ENCODE measurements at places on chromosomes 5 and 9.

DNA sequence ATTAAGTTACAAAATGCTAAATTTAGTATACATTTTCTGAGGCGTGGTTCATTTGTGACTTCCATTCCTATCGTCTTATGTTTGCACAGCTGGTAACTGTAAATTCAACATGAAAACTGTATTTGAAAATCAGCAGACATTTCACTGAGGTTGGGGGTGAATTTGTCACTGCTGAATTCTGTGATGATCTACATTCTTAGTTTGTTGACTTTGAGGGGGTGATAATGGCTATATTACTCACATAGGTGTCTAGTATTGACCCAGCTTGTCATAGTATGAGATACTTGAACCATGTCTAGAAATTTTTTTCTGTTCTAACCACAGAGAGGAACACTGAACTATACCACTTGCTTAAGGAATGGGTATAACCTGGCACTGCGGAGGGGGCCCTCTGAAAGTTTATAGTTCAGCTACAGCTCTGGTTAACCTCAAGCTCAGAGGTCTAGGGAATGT, 313.3 kb downstream of the PIK3R1 start:
- no peak for DNase-seq

GRCh38 chr5:124744170-124744971, 2.1 kb downstream of the ZNF608 start:
- DNase-seq, result peak; percentile 58

DNA sequence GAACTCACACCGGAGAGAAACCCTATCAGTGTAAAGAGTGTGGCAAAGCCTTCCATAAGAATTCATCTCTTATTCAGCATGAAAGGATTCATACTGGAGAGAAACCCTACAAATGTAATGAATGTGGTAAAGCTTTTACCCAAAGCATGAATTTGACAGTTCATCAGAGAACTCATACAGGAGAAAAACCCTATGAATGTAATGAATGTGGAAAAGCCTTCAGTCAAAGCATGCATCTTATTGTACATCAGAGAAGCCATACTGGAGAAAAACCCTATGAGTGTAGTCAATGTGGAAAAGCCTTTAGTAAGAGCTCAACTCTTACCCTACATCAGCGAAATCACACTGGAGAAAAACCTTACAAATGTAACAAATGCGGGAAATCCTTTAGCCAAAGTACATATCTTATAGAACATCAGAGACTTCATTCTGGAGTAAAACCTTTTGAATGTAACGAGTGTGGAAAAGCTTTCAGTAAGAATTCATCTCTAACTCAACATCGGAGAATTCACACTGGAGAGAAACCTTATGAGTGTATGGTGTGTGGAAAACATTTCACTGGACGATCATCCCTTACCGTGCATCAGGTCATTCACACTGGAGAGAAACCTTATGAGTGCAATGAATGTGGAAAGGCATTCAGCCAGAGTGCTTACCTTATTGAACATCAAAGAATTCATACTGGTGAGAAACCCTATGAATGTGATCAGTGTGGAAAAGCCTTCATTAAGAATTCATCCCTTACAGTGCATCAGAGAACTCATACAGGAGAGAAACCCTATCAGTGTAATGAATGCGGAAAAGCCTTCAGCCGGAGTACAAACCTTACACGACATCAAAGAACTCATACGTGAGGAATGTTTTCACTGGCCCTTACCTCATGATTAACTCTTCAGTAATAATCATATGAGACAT, 8.9 kb upstream of the ZNF454 start:
- DNase-seq, result no peak

- no peak for DNase-seq
Measured at GRCh38 chr5:151134228-151134627, 23.4 kb downstream of the ANXA6 start.

GRCh38 chr5:102312586-102313370, 16.7 kb upstream of the SLCO4C1 start:
- DNase-seq, result peak; percentile 60

DNA sequence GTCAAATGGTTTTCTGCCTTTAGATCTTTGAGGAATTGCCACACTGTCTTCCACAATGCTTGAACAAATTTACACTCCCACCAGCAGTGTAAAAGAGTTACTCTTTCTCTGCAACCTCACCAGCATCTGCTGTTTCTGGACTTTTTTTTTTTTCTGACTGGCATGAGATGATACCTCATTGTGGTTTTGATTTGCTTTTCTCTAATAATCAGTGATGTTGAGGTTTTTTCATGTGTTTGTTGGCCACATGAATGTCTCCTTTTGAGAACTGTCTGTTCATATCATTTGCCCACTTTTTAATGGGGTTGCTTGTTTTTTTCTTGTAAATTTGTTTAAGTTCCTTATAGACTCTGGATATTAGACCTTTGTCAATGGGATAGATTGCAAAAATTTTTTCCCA, 129.2 kb upstream of the PTGER4 start:
- DNase-seq, result no peak

DNA sequence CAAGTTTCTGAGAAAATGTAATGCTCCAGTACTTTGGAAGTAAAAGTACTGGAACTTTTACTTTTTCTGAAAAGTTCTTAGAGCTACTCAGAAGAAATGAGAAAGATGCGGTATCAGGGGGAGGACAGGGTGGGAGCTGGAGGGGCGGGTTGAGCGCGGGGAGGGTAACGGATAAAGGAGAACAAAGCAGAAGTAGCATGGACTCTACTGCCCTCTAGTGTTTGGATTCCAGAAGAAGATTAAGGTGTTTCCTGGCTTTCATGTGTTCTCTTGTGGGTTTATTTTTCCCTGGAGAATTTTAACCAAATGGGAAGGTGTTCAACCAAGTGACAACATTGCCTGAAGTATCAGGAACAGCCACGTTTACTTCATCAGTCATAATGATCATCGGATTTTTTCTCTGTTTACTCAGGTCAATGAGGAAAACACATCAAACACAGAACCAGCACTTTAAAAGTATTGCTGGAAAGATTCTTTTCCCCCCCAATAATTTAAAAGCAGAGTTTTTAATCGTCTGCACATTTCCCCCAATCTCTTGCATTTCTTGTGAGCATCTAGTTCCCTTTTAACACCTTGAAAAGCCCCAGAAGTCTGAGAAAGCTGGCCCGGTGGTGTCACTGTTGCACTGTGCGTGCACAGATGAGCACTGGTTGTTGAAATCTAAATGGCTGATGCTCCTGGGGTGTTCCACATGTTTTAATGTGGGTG, 190.6 kb downstream of the MPDZ start:
- DNase-seq, result peak; percentile 65

DNA sequence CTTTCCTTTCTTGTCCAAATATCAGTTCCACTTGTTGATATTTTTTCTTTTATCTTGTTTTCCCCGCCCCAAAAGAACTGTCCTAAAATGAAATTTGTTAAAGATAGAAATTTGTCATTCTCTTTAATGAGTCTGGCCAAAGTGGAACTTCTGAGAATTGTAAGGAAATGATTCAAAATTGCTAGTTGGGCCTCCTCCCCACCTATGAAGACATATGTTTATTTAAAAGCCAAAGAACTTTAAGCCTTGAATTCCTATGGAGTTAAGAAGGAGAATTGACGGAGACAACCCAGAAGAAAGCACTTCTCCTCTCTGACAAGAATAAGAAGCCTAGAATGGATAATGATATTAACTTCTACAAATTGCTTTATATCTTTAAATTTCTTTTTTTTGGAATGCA, 59.1 kb upstream of the ALDH1A1 start:
- no peak for DNase-seq

DNA sequence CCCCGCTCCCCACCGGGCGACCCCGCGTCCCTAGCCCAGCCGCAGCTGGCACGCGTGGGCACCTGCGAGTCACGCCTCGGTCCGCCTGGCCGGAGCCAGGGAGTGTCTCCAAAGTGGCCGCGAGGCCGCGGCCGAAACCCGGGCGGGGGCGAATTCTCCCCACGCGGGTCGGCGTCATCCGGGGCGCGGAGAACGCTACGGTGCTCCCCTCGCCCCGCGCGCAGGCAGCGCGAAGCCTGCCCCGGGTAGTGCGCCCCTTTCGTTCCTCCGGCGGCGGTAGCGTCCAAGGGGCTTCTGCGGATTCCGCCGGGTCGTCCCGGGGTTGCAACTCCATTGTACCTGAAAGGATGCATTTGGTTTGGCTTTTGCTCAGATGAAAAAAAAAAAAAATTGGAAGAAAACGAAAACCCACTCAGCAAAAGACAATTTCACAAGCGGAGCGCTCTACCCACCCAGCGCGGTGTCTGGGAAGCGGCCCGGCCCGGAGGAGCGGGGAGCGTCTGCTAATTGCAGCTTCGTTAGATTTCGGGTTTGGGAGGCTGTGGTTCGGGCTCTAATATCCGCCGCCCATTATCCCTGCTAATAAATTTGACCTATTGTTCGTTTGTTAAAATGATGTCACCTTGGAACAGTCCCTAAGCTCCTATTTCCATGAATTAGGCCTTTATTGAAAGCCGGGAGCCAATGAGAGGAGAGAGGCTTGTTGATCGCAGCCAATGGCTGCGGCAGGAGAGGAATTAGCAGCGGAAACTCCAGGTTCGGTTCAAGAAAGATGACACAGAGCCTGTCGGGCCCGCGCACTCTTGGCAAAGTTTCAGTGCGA, at the start of gene TLX3:
Gene TLX3, plus strand, starts transcription at position 796 of the 823 bp plus-strand sequence. CDS start 118 bp downstream, outside the sequence.
- DNase-seq, result peak; percentile 5

GRCh38 chr9:75041041-75041440, 12.9 kb upstream of the CARNMT1 start:
- no peak for DNase-seq

- DNase-seq, result no peak
Measured at GRCh38 chr5:119409235-119409815, 43.0 kb upstream of the HSD17B4 start.

GRCh38 chr5:1483856-1484729, 38.9 kb upstream of the SLC6A3 start:
- DNase-seq, result no peak

GRCh38 chr5:140262221-140262620, 40.7 kb downstream of the PFDN1 start:
- DNase-seq, result no peak

GRCh38 chr5:131413605-131414559, 150.0 kb downstream of the CDC42SE2 start:
- DNase-seq, result no peak

- no peak for DNase-seq
Measured at GRCh38 chr5:179409806-179410205, 64.5 kb upstream of the ADAMTS2 start.

DNA sequence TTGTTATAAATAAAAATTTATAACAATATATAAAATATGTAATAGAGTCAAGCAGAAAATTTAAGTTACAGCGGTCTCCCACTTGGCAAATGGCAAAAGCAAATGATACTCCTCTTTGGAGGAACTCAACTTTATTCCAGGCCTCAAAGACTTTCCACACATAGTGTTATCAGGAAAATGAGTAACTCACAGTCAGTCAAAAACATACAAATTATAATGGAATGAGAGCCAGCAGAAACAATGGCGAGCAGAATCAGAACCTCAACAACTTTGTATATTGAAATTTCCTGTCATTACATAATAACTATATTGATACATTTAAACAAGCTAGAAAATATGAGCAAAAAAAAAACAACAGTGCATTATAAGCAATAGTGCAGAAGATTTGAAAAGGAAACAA, 45.2 kb downstream of the ABLIM3 start:
- no peak for DNase-seq

DNA sequence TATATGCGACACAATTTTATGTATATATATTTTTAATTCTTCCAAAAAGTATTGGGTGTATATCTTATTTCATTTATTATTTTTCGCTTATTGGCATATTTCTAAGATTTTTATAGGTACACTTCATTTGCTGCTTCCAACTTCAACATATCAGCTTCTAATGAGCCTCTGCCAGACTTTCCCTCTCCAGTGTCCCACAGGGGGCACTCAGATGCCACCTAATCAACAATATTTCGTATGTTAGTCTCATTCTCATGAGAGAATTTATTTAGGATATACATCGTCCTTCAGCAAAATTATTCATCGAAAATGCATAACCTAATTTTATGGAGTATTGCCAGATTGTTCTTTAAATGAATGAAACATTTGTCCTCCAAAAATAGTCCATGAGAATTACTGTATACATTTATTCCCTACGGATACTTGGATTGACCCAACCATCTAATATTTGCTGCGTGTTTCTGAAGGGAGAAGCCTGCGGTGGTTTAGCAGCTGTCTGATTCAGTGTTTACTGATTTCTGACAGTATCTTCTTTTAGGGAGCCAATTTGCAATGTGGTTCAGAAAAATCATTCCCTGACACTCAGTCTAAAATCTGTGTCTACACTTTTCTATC, 100.6 kb upstream of the SELENOP start:
- peak; percentile 22 for DNase-seq

DNA sequence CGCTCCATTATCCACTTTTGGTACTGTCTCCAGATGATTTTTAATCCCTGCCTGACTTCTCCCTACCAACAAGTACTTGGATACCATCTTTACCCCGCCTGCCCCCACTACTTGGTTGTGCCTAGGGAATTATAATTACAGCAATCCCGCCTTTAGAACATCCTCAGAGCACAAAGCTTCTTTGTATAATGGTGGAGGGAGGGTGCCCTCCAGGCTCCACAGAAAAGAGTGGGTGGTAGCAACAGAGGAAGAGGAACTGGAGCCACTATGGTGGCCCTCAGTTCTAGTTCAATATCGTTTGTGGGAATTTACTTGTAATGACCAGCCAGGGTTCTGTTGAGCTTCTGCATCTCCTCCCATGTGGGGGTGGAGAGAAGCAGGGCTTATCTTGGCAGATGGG, 79.0 kb upstream of the RNF38 start:
- DNase-seq, result no peak

- no peak for DNase-seq
Measured at GRCh38 chr5:72841756-72842535, 25.5 kb downstream of the TNPO1 start.

DNA sequence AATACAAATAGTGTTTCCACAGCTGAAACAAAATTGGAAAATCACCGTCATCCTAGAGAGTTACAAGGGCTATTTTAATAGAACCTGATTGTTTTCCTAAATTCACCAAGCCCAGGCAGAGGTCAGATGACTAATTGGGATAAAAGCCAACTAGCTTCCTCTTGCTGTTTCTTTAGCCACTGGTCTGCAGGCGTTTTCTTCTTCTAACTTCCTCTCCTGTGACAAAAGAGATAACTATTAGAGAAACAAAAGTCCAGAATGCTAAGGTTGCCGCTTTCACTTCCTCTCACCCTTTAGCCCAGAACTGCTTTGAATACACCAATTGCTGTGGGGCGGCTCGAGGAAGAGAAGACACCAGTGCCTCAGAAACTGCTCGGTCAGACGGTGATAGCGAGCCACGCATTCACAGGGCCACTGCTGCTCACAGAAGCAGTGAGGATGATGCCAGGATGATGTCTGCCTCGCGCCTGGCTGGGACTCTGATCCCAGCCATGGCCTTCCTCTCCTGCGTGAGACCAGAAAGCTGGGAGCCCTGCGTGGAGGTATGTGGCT, at the start of gene TLR4:
Gene TLR4, plus strand, starts transcription at position 380 of the 552 bp plus-strand sequence. Its CDS starts 70 bp downstream, at position 450.
- peak; percentile 85 for DNase-seq

DNA sequence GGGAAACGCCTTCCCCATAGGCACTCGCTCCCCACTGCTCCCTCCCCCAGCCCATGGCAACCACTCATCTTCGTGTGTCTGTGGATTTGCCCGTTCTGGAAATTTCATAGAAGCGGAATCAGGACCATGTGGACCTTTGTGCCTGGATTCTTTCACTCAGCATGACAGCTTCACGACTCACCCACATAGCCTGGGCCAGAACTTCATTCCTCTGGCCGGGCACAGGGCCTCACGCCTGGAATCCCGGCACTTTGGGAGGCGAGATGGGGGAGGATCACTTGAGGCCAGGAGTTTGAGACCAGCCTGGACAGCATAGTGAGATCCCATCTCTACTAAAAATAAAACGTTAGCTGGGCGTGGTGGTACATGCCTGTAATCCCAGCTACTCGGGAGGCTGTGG, 12.1 kb upstream of the DIPK1B start:
- DNase-seq, result no peak

GRCh38 chr5:38426986-38427950, 129.2 kb downstream of the LIFR start:
- DNase-seq, result no peak

All from kidney glomerular epithelial cell (primary cell).